Stimulated activated CD8-positive, alpha-beta memory T cell treated with anti-CD3 and anti-CD28 coated beads, Interleukin-4, amount 100 ng/mL, for 4 hours (primary cell): ENCODE measurements at places on chromosomes 4 and X.

GRCh38 chr4:27398631-27399310 is 538.1 kb downstream of the STIM2 start:
- no peak for DNase-seq

DNA sequence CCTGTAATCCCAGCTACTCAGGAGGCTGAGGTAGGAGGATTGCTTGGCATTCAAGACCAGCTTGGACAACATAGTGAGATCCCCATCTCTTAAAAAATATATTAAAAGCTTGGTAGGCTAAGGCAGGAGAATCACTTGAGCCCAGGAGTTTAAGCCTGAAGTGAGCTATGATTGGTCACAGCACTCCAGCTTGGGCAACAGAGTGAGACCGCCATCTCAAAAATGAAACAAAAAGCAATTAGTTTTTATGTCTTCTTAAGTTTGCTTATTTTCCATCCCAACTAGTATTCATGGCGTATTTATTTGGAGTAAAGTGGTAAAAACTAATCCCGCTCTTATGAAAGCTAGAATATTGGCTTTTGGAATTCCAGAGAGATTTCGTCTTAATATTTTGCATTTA is 25.4 kb upstream of the PDE5A start:
- no peak for DNase-seq

GRCh38 chrX:7071390-7071789 is 76.1 kb upstream of the STS start:
- DNase-seq = no peak

GRCh38 chrX:118523920-118524319 is 28.3 kb downstream of the DOCK11 start:
- DNase-seq = no peak

DNA sequence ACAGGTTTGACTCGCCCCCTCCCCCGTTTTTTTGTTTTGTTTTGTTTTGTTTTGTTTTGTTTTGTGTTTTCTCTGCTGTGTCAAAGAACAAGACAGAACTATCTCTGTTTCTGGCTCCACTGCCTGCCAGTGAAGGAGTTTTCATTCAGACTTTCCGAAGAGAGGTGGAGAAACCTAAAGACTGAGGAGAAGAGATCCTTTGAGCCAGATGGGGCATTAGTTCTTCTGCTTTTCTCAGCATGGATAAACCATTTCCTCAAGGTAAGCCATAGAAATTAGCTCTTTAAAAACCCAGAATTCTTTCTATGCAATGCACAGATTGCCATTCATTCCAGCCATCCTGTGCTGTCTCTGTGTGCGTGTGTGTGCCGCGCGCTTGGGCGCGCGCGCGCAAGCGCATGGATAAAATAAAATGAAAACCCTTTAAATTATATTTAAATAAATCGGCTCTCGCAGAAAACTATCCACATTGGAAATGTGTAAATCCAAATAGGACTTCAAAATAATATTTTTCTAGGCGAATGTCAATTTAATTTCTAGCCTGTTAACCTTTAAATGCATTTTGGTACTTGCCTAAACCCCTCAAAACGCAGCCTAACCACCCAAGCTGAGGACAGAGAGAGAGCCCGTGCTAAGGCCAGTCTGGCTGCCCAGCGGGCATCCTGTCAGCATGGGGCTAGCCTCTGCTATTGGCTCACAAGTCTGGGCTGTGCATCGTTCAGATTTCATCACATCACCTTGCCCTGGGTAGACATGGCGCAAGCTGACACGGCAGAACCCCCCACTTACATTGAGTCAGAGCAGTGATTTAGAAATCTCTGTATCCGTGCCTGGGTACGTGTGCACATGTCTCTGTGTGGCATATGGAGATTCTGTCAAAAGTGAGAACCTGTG is 113.0 kb upstream of the VAMP7 start:
- no peak for DNase-seq

- DNase-seq = no peak
These were observed 9.0 kb downstream of the HAND2 start for GRCh38 chr4:173520921-173521466.

DNA sequence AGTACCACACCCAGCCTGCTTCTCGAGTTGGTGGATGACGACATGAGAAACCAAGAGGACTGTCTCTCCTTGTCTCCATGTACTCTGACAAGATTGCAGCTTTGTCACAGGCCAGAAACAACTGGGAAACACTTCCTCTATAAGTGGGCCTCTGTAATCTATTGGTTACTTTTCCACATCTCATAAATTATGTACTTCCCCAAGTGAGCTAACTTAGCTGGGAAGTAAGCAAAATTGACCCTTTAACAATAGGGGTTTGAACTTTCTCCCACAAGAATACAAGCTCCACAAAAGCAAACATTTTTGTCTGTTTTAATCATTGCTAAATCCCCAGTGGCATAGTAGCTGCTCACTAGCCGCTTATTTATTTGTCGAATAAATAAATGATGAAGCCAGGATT is 14.1 kb upstream of the USO1 start:
- no peak for DNase-seq

GRCh38 chr4:14742054-14742453 is 260.2 kb upstream of the CPEB2 start:
- no peak for DNase-seq

- no peak for DNase-seq
These were observed 35.1 kb upstream of the TAPT1 start for GRCh38 chr4:16261313-16261878.

DNA sequence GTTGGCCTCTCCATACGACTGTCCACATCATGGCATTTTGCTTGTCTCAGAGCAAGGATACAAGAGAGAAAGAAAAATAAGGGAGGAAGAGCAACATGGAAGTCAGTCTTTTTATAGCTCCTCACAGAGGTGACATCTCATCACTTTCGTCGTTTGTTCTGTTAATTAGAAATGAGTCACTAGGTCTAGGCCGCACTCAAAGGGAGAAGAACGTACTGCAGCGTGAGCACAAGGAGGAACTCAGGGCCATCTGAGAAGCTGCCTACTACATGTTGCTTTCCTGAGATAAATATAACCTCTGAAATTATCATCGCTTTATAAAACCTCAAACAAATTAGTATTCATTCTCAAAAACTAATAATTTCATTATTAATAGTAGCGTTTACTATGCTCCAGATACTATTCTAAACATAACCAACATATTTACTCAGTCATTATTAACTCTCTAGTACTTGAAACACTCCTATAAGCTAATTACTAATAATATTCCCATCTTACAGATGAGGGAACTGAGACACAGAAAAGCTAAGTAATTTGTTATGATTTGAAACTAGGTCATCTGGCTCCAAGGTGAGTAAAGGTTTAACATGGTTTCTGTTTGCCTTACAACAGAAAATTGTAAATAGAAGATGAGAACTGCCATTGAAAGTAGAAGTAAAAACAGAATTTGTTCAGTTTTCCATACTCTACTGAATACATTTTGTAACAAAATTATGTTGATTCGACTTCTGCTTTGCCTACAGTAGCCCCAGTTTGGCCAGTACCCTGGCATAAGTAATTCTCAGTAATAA is 213.2 kb upstream of the UGT8 start:
- no peak for DNase-seq

DNA sequence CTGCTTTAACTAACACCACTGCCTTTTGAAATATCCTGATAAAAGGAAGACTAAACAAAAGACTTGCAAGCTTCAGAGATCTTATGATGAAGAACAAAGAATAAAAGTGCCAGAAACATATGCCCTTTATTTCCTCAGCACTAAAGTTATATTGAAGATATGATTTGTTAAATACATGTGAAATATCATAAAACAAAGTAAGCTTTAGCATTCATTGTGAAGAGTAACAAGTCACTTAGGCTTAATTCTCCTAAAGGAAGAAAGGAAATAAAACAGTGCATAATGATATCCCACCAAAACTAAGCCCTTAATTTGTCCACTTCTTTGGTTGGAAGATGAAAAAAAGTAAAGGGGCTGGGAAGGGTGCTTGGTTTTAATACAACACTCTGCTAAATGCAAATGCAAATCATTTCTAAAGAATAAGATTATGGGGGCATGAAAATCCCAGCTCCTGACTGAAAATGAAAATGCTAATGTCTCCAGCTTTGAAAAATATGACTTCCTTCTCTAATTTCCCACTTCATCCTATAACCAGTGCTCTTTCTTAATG is 227.2 kb downstream of the FAT4 start:
- no peak for DNase-seq

GRCh38 chr4:145815626-145816025 is 123.0 kb downstream of the ZNF827 start:
- no peak for DNase-seq

- DNase-seq = no peak
These were observed 186.0 kb upstream of the FRMPD4 start for GRCh38 chrX:11952176-11952720.

- DNase-seq = no peak
These were observed 127.7 kb downstream of the RASL11B start for GRCh38 chr4:52989865-52990264.

GRCh38 chrX:119469313-119469635 is 1.0 kb downstream of the SLC25A5 start:
- no peak for DNase-seq
